ENCODE measurements at places on chromosomes 6 and 20. TPM values are rescaled to one million over a fixed set of nuclear protein-coding genes. Genes with fewer than 3 reads are reported as not detected.

Gene ZNF165
- 0.38 TPM for total RNA-seq

Gene RAET1G
- total RNA-seq: 19.5 TPM

Gene C4B
- total RNA-seq: 912 TPM

Gene NELFCD
- total RNA-seq: 60.6 TPM

Gene ZNF334
- 1.2 TPM for total RNA-seq

Gene KCNQ5
- total RNA-seq: not detected

Gene LAMP5
- total RNA-seq: not detected

Gene GPR31
- not detected for total RNA-seq

DNA sequence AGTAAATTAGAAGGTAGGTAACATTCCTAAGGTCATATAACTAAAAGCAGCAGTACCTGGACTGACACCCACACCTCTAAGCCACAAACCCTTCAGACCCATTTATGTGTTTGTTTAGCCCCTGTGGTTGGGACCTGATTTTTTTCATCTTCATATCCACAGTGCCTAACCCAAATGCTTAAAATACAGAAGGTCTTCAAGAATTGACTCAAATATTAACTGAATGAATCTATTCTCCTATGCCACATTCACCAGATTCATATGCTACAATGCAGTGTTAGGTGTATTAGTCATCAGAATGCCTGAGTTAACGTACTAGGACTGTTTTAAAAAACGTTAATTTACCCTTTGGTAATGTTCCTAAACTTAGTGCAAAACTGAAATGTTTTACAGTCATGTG lies 124.8 kb downstream of the AHI1 start:
- DNase-seq: no peak

DNA sequence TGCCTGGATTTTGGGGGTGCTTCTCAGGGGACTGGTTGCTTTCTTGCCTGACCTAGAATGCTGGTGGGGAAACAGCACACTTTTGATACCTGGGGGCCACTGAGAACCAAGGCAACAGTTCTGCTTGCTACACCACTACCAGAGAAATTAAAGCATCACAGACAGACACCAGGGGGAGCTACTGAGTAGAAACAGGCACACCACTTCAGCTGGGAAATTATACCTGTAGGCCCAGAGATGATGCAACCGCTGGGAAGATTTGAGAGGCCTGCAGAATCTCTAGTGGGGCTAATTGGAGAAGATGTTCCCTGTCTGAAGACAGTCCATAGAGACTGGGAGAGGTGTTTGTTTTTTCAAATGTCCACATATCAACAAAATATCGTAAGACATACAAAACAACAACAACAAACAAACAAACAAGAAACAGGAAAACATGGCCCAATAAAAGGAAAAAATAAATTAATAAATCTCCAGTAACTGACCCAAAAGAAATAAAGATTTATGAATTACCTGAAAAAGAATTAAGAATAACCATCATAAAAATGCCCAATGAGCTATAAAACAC lies 129.4 kb upstream of the RIN2 start:
- peak; percentile 34 for DNase-seq

DNA sequence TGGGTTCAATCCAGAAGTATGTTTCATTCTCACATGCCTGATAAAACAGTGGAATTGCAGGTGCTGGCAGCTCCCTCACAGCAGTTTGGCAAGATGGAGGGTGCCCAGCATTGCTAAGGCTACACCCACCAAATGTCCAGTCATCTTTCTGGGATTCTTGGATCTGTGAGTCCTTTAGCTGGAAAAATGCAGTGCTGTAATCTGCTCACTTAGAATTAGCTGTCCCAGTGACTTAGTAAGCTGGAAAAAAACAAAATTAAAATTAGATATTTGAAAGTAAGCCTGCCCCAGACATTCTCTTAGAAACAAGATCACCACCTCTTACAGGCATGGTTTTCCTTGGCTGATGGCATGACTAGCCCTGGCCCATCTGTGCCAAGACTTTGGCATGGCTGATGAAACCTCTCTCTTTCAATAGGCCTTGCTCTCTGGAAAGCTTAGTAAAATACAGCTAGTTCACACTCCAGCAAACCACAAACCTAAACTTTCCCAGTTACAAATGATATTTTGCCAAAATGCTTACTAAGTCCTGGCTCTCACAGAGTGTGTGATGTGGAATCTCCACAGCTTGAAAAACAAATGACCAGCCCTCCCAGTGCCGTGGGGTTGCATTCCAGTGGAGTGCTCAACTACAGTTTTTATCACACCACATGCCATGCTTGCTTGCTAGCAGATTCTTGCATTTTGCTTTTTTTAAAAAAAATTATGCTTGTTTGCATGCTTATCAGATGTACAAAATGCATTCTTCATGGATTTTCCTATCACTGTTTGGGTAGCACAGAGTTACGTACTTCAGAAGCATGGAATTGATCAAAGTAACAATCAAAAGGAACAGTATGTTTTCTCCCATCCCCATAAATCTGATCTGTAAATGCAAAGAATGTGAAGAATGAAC lies 261.5 kb downstream of the EYA4 start:
- no peak for DNase-seq

- no peak for DNase-seq
These were observed 1.0 kb downstream of the KHDC3L start for GRCh38 chr6:73363537-73363875.

DNA sequence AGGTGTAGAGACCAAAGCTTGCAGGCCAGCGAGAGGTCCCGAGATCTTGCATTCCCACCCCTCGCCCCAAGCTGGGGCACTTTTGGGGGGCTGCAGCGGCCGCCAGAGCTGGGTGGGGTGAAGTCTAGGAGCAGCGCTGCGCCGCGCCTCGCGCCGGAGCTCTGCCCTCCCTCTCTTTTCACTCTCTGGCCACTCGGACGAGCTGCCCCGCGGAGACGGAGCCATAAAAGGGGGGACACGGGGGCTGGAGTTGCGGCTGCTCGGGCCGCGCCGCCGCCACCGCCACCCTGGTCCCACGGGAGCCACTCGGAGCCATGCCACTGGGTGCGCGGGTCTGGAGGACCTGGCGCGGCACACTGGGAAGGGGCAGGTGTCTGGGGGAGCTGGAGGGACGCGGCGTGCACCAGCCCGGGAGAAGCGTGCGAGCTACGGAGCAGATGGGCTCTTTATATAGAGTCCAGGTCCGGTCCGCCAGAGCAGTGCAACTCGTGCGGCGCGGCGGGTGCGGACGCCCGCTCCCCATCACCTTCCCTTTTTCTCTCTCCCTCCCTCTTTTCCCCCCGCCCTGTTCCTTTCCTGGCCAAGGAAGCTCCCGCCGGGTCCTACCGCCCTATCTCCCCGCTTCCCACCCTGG lies 687 bp upstream of the HTR1B start:
- DNase-seq: no peak

GRCh38 chr20:57265997-57266290 lies 497 bp downstream of the BMP7 start:
- no peak for DNase-seq

DNA sequence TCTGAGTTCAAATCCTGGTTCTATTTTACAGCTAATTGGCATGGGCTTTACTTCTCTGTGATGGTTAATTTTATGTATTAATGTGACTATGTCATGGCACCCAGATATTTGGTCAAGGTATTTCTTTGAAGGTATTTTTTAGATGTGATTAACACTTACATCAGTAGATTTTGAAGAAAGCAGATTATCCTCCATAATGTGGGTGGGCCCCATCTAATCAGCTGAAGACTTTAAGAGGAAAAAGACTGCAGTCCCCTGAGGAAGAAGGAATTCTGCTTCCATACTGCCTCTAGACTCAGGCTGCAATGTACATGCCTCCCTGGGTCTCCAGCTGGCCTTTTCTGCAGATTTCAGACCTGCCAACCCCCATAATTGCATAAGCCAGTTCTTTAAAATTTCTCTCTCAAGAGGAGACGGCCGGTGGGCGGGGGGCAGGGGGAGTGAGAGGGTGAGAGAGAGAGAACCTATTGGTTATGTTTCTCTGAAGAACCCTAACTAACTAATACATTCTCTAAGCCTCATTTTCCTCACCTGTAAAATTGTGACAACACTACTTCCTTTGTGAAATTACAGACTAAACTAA lies 338.2 kb upstream of the PRDM1 start:
- no peak for DNase-seq

GRCh38 chr6:134422426-134423231 lies 104.7 kb upstream of the SGK1 start:
- DNase-seq: no peak

- no peak for DNase-seq
These were observed 137.0 kb downstream of the CDH4 start for GRCh38 chr20:61389077-61389476.

DNA sequence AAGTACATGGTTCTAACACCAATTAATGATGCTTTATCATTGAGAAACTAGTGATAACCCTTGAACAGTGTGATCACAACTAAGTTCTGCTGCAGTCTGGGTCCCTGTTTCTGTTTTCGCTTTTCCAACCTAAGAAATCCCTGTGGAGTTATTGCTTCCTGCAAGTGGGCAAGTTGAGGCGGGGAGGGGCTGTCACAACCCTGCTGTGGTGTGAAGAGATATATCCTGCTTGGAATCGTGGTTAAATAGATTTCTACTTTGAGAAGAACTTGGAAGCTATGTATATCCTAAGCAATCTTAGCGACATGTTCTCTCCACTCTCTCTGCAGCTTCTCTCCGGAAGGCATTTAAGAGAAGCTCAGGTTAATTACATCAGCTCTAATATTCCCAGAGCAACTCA lies 1223.6 kb downstream of the EPHA7 start:
- no peak for DNase-seq

DNA sequence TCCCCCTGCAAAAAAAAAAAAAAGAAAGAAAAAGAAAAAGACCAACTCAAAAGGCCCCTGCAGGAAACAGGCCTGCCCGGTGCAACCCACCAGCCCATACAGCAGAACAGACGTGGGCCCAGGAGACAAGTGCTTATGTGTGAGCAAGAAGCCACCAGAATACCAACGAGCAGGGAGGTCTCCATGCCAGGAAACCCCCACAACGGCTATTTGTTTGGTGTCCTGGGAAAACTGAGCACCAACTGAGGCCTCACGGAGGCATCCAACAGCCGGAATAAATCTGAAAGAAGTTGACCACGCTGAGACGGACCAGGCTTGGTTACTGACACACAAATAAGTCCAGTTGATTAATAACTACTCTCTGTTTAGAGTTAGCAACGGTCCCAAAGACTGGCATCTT lies 29.7 kb downstream of the PTPRT start:
- no peak for DNase-seq

- DNase-seq: no peak
These were observed 13.9 kb upstream of the AARS2 start for GRCh38 chr6:44327096-44327495.

DNA sequence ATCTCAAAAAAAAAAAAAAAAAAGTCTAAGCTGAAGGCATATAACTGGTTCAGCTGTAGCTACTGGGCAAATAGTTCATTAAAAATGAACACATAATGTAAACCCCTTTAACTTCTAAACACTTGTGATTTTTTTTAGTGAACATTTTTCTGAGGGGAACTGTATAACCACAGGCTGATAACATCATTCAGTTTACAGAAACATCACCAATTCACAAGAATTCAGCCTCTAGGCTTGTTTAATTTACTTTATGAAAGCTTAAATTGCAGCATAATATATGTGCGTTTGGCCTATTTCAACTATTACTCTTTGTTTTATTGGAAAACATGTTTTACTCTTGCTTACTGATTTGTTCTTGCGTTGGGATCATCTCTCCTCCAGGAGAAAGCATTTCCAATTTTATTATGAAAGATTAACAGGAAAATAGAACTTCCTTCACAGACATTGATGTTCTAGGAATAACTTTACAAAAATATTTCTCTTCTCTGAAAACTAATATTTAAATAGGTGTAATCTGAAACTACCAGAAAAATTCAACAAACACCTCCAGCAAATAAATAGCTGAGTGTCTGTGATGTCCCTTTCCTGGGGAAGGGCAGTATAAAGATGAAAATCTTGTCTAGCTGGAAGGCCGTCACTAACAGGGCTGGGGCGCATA lies 284.5 kb downstream of the UST start:
- DNase-seq: no peak

DNA sequence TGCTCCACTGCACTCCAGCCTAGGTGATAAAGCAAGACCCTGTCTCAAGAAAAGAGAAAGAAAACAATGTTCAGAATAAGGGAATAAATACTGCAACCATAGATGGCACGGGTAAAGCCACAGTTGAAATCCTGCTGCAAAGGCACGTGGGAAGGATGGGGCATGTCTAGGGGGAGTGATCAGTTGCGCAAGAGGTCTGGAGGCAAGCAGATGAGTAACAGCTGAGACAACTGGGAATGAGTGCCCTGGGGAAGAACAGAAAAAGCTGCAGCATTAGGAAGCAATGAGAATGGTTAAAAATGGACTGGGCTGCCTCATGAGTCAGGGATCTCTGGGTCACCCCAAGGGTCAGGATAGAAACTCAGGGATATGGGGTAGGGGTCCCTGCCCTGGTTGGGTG lies 96.3 kb downstream of the GMPR start:
- DNase-seq: peak; percentile 67

DNA sequence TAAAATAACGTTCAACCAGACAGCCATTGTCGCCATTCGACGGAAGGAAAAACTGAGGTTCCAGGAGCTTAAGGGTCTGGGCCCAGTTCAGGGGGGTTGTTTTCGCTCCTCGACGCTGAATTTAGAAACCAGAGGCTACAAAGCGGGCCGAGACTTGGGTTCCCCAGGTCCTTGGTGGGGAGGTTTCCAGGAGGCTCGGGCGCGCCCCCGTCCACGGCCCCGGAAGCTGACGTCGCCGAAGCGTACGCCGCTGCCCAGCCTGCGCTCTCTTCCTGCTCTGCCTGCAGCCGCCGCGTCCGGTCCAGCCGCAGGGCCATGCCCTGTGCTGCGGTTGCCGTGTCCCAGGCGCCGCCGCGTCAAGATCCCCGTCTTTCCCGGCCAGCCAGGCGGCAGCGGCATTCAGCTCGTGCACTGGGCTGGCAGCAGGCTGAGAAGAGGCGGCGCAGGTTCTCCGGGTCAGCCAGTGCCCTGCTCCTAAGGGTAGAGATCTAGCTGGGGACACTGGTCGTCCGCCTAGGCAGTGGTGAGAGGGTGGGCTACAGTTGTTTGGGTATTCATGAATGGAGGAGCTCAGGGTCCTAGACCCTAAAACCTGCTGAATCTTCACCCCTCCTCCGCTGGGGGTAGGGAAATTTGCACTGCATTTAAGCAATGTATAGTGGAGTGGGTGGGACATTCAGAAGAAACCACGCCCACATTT lies 901 bp upstream of the TRIM26 start:
- DNase-seq: peak; percentile 30

DNA sequence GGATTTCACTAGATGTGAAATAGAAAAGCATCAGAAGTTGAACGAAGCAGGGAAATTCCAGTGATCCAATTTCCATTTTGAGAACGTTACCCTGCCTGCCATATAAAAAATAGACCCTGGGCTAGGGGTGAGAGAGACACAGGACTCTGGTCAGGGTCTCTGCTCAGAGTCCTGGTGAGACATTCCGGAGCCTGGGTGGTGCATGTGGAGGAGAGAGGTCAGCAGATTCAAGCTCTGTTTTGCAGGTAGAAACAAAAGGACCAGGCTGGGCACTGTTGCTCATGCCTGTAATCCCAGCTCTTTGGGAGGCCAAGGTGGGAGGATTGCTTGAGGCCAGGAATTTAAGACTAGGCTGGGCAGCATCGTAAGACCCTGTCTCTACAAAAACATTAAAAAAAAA lies 17.9 kb downstream of the PKIG start:
- DNase-seq: peak; percentile 18

- DNase-seq: no peak
These were observed 166.8 kb upstream of the PREP start for GRCh38 chr6:105569706-105570105.

- no peak for DNase-seq
These were observed 264.1 kb upstream of the RIN2 start for GRCh38 chr20:19493794-19494495.

- no peak for DNase-seq
These were observed 175.4 kb downstream of the UTRN start for GRCh38 chr6:144460327-144461095.

- no peak for DNase-seq
These were observed 12.3 kb upstream of the FAM110A start for GRCh38 chr20:821046-821730.
